ENCODE measurements at places on chromosomes 4 and X. TPM values are rescaled to one million over a fixed set of nuclear protein-coding genes. Genes with fewer than 3 reads are reported as not detected.

GRCh38 chr4:185721190-185722028 is 90.6 kb downstream of the SORBS2 start:
- DNase-seq = no peak
- H3K27me3 ChIP-seq = no peaks in the 10 kb centered on the region
- H3K36me3 ChIP-seq = no peaks in the 10 kb centered on the region

The GAGE1 gene
- total RNA-seq = not detected

DNA sequence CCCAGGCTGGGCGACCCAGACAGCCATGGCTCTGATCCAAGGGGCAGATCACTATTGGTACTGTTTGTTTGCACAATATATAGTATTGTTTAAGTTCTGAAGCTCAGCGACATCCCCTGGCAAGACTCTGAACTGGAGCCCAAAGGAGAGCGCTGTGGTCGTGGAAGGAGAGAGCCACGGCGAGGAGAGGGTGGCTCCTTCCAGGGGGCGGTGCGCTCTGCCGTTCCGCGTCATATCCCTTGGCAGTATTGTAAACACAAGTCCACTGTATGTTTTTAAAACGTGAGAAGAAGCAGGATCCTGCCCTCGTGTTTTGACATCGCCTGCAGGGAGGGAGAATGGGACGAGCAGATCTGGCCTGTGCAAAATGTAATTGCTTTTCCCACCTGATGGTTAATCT is 185.5 kb downstream of the RAB28 start:
- H3K36me3 ChIP-seq = peaks cover 36% of the 10 kb centered on the region
- no peak overlapping the region for H3K27ac ChIP-seq
- no peaks in the 10 kb centered on the region for H3K27me3 ChIP-seq
- no peak for DNase-seq
- no peak overlapping the region for H3K4me3 ChIP-seq

The CTAG1A gene
- total RNA-seq = not detected

DNA sequence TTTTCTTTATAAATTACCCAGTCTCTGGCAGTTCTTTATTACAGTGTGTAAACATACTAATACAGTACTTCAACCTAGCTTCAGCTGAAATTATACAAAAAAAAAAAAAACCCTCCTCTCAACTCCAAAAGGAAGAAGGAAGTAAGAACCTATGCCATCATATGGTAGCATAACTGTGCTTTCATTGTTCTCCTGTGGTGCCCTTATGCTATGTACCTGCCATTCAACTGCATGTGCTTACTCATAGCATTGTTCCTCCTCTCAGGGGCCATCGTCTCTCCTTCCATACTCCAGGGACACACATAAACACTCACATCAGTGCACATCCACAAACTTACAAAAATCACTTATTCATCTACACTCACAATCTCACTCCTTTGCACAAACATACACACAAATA is 470.1 kb upstream of the HS3ST1 start:
- peaks cover 13% of the 10 kb centered on the region for H3K36me3 ChIP-seq
- no peaks in the 10 kb centered on the region for H3K27me3 ChIP-seq
- no peaks in the 10 kb centered on the region for H3K4me1 ChIP-seq
- no peak overlapping the region for H3K4me3 ChIP-seq

GRCh38 chr4:88737307-88737941 is 39.8 kb upstream of the NAP1L5 start:
- H3K36me3 ChIP-seq = peaks cover 11% of the 10 kb centered on the region
- H3K4me1 ChIP-seq = peaks cover 3% of the 10 kb centered on the region
- peak overlapping the region; percentile 5 for H3K27ac ChIP-seq
- no peaks in the 10 kb centered on the region for H3K27me3 ChIP-seq

DNA sequence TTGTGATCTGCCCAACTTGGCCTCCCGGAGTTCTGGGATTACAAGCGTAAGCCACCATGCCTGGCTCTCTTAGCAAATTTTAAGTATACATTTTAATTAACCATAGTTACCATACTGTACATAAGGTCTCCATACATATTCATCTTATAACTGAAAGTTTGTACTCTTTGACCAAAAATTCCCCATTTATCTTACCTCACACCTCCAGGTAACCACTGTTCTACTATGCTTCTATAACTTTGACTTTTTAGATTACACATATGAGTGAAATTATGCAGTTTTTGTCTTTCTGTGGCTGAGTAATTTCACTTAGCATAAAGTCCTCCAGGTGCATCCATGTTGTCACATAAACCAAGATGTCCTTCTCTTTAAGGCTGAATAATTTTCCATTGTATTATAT is 17.4 kb downstream of the C4orf51 start:
- H3K4me1 ChIP-seq = no peaks in the 10 kb centered on the region
- H3K27ac ChIP-seq = no peak overlapping the region

DNA sequence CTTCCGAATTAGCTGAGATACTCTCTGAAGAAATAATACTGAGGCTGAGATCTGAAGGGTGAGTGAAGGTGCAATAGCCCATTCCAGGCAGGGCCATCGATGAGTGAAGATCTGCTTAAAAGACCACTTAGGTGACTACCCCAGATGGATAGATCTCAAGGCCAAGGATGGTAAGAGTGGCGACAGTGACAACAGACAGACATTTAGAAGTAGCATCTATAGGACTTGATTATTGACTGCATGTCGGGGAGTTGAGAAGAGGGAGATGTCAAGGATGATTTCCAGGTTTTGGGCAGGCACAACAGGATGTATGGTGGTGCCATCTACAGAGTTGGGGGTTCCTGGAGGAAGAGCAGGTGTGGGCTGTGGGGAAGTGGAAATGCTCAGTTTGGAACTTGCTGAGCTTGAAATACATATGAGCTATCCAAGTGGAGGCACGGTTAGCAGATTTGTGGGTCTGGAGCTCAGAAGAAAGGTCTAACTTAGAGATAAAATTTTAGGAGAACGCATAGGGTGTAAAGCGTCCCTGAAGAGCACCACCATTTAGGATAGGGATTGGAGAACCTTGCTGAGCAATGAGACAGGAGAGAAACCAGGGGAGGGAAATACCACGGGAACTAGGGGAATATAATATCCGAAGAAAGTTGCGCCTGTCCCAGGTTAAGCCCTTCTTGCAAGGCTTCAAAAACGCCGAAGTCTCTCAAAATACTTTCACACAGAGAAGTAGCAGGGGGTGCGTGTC is 688 bp downstream of the UFSP2 start:
- peaks cover 20% of the 10 kb centered on the region for H3K4me1 ChIP-seq
- peak overlapping the region; percentile 85 for H3K4me3 ChIP-seq
- H3K27ac ChIP-seq = peak overlapping the region; percentile 100

DNA sequence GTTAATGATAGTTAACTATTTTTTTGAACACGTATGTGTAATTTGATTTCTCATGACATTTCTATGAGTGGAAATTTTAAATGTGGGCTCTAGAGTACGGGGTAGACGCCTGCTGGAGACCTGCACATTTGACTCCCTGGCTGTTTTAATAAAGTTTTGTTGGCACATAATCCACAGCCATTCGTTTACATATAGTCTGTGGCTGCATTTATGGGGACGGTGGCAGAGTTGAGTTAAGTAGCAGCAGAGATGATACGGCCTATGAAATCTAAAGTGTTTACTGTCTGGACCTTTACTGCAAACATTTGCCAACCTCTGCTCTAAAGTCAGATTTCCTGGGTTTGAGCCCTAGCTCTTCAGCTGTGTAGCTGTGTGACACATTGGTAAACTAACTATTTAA is 118.8 kb downstream of the CHRNA9 start:
- H3K4me1 ChIP-seq = no peaks in the 10 kb centered on the region
- H3K36me3 ChIP-seq = no peaks in the 10 kb centered on the region
- no peaks in the 10 kb centered on the region for H3K27me3 ChIP-seq
- H3K27ac ChIP-seq = no peak overlapping the region

DNA sequence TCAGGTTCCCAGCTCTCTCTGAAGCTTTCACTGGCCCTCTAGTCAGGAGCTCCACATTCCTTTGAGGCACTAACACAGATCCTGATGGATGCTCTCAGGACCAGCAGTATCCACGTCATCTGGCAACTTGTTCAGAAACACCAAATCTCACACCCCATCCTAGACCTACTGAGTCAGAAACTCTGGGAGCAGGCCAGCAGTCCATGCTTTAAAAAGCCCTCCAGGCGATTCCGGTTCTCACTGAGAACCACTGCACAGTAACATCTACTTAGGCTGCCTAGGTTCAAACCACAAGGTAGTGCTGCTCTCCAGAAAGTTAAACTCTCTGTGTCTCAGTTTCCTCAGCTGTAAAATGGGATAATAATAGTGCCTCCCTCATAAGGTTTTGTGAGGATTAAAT is 55.3 kb downstream of the CCDC158 start:
- no peak for DNase-seq
- no peak overlapping the region for H3K27ac ChIP-seq
- no peak overlapping the region for H3K4me3 ChIP-seq

DNA sequence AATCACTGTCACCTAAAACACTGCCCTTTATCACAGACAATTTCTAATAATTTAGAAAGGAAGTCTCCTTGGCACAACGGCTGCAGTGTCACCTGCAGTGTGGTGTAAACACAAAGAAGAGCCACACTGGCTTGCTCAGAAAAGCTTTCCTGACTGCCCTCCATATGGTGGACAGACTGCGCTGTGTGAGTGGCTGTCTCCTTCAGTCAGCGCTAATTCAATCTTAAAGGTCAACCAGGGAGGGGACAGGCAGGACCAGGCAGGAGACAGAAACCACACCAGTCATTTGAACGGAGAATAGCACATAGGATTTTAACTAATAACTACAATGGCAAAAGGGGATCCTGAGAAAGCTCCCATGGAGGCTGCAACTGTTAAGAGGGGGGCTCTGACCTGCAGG is 132.1 kb downstream of the NSUN7 start:
- peaks cover 12% of the 10 kb centered on the region for H3K4me1 ChIP-seq
- no peak for DNase-seq
- no peaks in the 10 kb centered on the region for H3K36me3 ChIP-seq
- no peak overlapping the region for H3K27ac ChIP-seq

DNA sequence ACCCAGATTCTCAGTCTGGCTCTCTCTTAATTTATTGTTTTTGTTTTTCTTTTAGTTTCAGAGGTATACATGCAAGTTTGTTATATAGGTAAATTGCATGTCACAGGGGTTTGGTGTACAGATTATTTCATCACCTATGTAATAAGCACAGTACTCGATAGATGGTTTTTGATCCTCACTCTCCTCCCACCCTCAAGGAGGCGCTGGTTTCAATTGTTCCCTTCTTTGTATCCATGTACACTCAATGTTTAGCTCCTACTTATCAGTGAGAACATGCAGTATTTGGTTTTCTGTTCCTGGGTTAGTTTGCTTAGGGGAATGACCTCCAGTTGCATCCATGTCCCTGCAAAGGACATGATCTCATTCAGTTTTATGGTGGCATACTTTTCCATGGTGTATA is 198.4 kb downstream of the STK32B start:
- DNase-seq = no peak
- peaks cover 8% of the 10 kb centered on the region for H3K36me3 ChIP-seq
- H3K27me3 ChIP-seq = peaks cover 1% of the 10 kb centered on the region
- no peak overlapping the region for H3K4me3 ChIP-seq

DNA sequence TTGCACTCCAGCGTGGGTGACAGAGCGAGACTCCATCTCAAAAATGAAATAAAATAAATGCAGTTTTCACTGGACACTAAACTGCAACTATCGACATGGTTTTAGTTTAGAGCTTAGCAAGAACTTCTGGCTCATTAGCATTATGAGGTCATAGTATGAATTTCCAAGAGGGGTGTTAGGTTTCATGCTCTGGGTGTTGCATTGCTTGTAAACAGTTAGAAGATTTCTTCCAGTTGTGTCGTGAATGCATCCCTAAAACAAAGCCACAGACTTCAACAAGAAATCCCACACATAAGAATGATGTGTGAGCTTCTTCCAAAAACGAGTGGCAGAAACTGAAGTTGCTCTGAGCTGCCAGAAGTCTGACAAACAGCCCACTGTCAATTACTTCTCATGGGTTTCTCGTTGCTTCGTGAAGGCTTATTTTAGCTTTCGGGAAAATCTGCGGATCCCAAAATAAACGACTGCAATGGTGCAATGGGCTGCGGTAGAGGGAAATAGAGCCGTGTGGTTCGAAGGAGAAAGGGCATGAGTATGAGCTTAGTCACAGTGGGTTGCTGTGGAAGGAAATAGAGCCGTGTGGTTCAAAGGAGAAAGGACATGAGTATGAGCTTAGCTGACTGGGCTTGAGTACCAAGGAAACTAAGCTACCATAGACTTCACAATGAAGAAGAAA is 354.9 kb downstream of the DHRSX start:
- peaks cover 15% of the 10 kb centered on the region for H3K36me3 ChIP-seq
- H3K4me1 ChIP-seq = peaks cover 4% of the 10 kb centered on the region
- H3K27me3 ChIP-seq = no peaks in the 10 kb centered on the region
- no peak for DNase-seq

- DNase-seq = no peak
- peaks cover 9% of the 10 kb centered on the region for H3K4me1 ChIP-seq
- no peaks in the 10 kb centered on the region for H3K27me3 ChIP-seq
- H3K36me3 ChIP-seq = no peaks in the 10 kb centered on the region
- no peak overlapping the region for H3K4me3 ChIP-seq
- H3K27ac ChIP-seq = no peak overlapping the region
Measured at GRCh38 chr4:152462047-152462446, 73.8 kb downstream of the FBXW7 start.

The BEND4 gene
- total RNA-seq = 1.0 TPM

- no peaks in the 10 kb centered on the region for H3K27me3 ChIP-seq
- no peaks in the 10 kb centered on the region for H3K36me3 ChIP-seq
- H3K27ac ChIP-seq = no peak overlapping the region
- no peak for DNase-seq
- no peak overlapping the region for H3K4me3 ChIP-seq
Measured at GRCh38 chrX:23797371-23798128, 14.6 kb downstream of the SAT1 start.

DNA sequence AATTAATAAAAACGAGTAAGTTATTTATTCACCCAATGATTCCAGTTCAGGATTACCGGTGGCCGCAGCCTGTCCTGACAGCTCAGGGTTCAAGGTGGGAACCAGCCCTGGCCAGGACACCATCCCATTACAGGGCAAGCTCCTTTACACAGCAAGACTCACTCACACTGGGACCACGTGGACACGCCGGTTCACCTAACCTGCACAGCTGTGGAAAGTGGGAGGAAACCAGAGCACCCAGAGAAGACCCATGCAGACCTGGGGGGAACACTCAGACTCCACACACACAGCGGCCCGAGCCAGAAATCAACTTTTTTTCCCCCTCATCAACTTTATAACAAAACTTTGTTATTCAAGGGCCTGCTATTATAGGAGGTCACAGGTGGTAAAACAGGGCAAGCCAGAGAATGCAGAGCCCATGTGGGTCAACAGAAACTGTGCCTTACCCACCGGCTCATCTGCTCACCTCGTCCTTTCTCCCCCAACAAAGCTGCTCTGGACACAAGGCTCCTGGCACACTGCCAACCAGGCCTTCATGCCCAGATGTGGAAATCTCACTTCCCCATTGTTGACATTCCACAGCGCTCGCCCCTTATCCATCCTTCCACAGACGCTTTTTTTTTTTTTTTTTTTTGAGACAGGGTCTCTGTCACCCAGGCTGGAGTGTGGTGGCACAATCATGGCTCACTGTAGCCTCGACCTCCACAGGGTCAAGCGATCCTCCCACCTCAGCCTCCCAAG is 8.0 kb upstream of the ODAPH start:
- H3K36me3 ChIP-seq = no peaks in the 10 kb centered on the region
- DNase-seq = no peak
- no peaks in the 10 kb centered on the region for H3K27me3 ChIP-seq

DNA sequence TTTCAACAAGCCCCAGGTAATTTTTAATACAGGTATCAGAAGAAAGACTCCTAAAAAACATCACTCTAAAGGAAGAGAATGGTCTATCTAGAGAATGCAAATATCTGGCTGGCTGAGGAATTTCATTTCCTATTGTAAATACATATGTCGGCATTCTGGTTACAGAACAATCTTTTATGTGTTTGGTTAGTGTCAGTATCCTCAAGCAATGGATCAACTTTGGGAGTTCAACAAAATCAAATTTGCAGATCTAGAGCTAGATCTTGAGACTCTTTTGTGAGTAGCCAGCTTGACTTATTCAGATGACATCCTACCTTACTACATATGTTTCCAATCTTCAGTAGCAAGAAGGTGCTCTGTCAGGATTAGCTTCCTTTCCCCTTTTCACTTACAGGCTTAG is 145.1 kb downstream of the BTC start:
- no peaks in the 10 kb centered on the region for H3K27me3 ChIP-seq
- no peak overlapping the region for H3K4me3 ChIP-seq
- H3K4me1 ChIP-seq = no peaks in the 10 kb centered on the region

All from neural crest cell (in vitro differentiated cells).